Hematopoietic multipotent progenitor cell treated with erythropoietin and hydrocortisone succinate and interleukin-3 and kit ligand, for 15 days (in vitro differentiated cells): ENCODE measurements at places on chromosomes 1 and 21.
A peak's percentile ranks its signal among the peaks of the same experiment; 100 is the strongest.

DNA sequence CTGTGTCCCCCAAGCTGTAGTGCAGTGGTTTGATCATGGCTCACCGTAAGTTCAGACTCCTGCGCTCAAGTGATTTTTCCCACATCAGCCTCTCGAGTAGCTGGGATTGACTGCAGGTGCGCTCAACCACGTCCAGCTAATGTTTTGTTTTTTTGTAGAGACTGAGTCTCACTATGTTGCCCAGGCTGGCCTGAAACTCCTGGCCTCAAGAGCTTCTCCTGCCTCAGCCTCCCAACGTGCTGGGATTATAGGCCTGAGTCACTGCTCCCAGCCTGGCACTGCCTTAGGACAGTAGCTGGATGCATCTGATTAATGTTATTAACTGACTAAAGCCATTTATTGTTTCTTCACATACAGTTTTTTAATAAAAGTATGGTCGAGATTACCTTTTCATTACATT is 40.2 kb downstream of the RNF11 start:
- no peak for DNase-seq

- no peak for DNase-seq
Measured at GRCh38 chr1:81549588-81550127, 251.1 kb upstream of the ADGRL2 start.

GRCh38 chr1:235060607-235061470 is 67.8 kb downstream of the TOMM20 start:
- DNase-seq: no peak

DNA sequence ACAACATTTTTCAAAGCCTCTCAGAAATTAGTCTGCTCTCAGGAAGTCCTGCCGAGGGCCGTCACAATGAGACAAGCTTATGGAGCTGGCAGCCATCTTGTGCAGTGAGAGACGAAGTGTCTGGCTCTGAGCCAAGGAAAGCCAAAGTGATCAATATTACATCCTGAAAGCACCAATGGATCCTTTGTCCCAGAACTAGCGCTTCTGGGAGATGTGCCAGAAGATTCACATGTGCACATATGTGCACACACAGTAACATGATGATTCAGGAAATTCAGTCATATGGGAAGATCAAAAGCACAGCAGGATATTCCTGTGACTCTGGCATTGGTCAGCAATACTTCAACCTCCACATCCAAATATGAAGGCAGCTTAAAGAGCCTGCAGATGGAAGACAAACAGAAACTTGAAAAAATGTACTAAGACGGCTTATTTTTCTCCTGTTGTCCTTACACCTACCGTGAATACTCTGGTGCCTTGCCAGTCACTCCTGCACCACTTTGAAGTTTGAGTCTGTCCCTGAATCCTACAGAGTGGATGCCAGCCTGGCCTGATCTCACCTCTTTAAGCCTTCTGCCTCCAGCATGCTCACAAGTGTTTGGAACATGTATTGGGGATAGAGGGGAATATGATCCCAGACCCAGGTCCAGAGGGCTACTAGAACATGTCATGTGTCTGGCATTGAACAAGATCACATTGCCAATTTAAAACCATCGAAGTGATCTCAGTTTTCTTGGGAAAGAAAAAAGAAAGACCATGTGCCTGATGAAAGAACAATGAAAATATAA is 44.5 kb upstream of the PRRX1 start:
- no peak for DNase-seq

DNA sequence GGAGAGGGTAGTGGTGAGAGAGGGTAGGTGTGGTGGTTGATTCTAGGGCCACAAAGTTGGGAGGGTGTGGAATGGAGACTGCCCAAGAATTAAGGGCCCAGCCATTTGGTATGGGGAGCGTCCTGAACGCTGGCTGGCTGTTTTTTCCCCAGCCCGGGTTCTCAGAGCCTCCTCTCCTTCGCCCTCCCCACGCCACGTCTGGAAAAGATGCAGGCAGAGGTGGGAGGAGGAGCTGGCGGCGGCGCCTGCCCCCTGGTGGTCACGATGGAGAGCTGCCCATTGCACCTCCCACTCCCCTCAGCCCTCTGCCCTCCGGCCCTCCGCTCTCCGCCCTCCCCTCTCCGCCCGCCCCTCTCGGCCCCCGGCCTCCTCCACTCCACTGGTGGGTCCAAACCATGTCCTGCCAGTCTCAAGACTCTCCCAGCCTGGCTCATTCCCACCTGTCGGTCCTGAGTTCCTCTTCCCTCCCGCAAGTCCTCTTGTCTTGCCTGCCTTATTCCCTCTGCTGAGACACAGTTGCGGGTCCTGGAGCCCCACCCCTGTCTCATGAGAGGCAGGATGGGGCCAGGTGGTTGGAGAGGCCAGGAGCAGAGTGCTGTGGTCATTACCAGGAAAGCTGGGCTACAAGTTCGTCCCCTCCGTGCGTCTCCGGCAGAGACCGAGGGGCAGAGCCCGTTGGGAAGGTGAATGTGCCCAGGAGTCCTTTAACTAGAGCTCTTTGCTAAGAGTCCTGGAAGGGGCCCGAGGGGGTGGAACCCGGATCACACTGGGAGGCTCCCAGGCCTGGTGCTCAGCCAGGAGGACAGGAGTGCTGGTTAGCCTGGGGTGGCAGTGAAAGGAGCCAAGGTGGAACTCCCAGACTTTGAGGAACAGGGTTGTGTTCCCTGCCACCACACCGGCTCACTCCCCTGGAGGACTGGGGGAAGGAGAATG is 22.6 kb downstream of the ETNK2 start:
- DNase-seq: peak; percentile 42

DNA sequence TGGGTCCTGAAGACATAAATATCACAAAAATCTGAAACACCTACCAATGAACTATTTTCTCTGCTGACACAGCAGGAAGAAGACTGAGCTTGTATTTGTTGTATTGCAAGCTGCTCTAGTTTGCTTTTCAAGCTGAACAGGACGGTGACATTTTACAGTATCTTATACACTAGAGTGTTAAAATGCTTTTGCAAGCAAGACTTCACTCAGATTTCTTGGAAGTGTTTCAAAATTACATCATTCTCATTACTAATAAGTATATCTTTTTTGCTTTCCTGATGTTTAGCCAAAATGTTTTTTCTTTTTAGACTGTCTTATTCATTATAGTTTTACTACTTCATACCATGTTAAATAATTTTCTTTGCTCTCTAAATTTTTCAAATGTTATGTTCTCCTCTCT is 427.1 kb upstream of the CXADR start:
- DNase-seq: no peak

DNA sequence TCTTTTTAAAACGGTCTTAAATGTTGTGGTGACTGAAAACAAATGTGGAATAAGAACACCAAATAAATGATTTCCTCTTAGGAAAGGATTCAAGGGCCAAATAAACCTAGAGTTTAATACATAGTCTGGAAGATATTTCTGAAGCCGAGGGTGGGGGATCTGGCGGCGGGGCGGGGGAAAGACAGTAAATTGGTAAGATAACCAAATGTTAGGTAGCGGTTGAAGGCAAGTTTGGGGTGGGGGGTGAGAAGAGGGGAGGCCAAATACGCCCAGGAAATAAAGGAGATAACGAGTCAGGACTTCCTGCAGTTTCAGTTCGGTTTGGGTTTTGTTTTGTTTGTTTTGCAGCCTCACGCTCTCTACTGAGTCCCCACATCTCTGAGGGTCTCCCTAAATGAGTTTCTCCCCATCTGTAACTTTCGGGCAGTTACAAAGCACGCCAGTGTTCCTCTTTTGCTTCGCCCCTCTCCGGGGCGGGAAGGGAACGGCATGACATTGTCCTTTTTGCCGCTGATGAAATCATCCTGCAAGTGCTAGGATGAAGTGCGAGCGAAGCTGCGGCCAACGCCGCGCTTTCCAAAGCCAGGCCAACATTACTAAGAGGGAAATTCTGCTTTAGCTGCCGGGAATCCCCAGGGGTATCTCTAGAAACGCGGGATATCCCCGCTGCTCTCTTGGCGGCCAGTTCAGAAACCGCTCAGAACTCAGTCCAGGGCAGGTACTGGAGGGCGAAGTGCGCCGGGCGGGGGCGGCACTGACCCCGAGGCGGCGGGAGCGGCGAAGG is 844 bp downstream of the NIBAN1 start:
- peak; percentile 61 for DNase-seq

DNA sequence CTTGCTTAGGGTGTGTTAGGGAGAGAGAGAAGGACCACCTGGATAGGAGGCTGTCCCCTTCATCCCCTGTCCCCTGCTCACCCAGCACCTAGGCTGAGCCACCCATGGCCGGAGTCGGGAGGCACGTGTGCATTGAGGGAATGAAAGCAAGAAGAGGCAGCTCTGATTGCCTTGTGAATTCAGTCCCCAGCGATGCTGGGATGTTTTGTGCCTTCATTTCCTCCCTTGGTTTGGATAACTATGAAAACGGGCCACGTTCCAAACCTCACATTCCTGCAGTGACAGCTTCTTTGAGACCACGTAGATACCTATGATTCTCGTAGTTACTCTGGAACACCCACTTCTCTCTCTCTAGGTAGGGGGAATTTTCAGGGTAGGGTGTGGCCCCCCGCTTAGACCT is 67.1 kb downstream of the MAN1C1 start:
- no peak for DNase-seq

- no peak for DNase-seq
Measured at GRCh38 chr1:88472714-88473113, 211.4 kb upstream of the PKN2 start.

- no peak for DNase-seq
Measured at GRCh38 chr1:106995970-106996369, 60.5 kb upstream of the PRMT6 start.

DNA sequence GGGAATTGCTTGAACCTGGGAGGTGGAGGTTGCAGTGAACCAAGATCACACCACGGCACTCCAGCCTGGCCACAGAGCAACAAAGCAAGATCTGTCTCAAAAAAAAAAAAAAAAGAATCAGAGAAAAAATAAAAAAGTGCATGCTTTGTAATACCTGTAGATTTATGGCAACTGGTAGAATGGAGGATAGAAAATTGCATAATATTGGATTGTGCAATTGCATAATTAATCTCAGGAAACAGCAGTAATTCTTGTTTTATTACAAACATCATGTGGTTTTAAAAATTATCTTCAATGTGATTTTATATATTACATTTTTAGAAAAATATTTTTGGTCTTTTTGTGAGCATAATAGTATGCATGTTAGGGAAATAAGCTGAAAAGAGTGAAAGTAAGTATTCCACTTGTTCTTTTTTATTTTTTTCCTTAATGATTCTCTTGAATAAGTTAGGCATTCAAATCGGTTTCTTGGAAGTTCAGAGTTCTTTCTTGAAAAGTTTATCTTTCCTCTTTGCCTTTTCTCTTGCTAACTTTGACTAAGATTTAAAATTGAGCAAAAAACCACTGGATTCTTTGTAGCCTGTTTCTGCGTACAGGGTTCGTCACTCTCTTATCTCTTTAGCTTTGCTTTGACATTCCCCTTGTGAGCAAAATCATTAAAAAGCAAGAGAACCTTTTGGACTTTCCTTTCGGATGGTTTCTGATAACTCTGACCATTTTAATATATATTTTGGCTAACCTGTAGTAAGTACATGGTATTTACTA is 127.5 kb upstream of the ADAMTS5 start:
- DNase-seq: no peak

DNA sequence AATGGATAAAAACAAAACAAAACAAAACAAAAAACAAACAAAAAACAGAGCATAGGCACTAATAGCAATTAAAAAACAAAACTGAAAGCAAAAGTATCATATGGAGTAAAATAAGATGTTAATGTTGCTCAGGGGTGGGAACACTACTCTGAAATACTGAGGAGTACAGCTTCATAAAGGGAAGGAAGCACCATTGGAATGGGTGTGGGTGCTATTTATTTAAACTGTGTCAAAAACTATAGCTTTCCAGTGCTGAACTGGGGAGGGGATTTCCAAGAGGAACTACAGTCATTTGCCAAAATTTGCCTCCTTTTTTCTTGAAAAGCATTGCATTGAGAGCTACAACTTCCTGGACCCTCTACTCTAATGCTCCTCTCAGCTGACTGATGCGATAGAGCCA is 40.0 kb downstream of the SPTA1 start:
- no peak for DNase-seq

DNA sequence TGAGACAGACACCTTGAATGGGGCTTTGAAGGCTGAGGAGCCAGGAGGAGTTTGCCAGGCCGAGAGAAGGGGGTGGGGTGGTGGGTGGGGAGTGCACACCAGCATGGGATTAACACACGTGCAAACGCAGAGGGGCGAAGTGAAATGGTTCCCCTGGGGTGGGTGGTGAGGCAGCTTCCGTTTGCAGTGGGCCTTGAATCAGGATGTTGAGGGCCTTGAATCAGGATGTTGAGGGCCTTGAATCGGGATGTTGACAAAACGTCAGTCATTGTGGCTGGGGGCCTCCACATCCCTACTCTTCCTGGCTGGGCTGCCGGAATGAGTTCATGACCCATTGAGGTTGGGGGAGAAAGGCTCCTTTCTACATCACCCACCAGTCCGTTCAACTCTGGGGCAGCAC is 16.6 kb downstream of the LDLRAP1 start:
- no peak for DNase-seq

DNA sequence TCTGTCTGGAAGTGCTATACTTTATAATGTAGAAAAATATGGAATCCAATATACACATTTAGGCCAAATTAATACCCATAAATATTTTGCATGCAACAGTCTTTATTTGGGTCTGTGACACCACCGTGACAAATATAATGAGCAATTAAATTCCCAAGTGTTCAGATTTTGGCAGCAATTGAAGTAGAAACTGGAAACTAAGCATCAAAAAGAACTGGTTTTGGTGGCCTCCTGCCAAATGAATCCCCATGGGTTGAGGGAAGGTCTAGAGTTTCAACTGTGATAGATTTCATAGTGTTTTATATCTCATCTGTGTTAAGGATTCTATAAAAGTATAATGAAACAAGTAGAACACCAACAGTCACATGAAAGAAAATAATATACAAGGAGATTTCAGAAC is 88.4 kb downstream of the DPYD start:
- DNase-seq: no peak
